Epithelial cell of esophagus (primary cell): ENCODE measurements at places on chromosomes 1 and 21.
A peak's percentile ranks its signal among the peaks of the same experiment; 100 is the strongest.

- DNase-seq, result peak; percentile 7
Observed at GRCh38 chr21:27761623-27762022, 794.7 kb upstream of the ADAMTS5 start.

- DNase-seq, result no peak
Observed at GRCh38 chr1:75134647-75135572, 722 bp downstream of the LHX8 start.

GRCh38 chr1:230753586-230754251 is 6.5 kb downstream of the CAPN9 start:
- peak; percentile 48 for DNase-seq

DNA sequence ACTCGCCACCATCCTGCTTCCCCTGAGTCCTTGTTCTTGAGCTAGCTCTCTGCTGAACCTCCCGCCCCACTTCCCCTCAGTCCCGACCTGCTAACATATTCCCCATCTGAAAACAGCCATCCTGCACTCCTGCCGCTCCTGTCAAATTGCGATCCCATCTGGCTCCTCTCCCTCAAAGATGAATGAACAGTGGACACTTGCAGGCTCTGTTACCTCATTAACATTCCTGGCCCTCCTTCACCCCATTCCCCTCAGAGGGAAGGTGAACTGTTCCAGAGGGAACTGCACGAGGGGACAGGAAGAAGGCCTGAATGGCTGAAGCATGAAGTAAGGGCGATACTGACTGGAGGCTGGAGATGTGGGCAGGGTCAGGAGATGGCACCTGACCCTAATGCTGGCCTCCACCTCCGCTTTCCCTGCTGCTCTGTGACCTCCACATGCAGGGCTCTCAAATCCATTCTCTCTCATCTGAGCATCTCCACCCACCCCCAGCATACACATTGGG is 7.4 kb upstream of the CELSR2 start:
- DNase-seq, result no peak

DNA sequence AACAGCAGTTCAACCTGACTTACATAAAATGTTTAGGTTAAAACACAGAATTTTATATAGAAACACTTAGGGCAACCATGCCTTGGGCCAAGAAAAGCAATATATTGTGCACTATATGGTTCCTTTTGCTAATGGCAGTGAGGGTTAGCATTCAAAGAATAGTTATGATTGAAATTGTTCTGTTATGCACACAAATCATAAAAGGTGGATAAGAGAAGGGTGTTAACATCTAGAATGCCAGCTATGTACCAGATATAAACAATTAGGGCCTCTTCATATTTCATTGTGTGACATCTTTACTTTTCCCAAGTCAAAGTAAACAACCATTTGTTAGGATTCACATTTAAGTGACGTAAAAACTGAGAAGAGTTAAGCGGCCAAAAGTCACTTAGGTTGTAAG is 308.0 kb upstream of the B3GALT2 start:
- DNase-seq, result no peak

GRCh38 chr1:114755006-114755931 is 2.5 kb downstream of the CSDE1 start:
- DNase-seq, result peak; percentile 8

DNA sequence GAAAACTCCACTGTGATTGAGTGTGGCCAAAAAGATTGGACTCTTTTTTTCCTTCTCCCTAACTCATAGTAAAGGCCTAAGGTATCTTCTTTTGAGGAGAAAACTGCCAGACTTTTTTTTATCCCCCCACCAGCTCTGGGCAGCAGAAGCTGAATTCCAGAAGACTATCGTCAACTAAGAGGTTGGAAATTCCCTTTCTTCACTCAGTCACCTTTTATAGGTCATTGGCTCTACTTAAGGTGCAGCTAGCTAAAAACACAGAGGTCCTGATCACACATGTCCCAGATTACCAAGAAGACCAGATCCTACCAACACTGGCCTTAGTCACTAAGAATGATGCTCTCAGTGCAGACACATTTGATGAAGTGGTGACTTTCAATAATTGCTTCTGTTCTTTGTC is 1441.2 kb downstream of the PLA2G4A start:
- DNase-seq, result no peak

- peak; percentile 32 for DNase-seq
Observed at GRCh38 chr1:61580417-61580816, 144.5 kb downstream of the TM2D1 start.

DNA sequence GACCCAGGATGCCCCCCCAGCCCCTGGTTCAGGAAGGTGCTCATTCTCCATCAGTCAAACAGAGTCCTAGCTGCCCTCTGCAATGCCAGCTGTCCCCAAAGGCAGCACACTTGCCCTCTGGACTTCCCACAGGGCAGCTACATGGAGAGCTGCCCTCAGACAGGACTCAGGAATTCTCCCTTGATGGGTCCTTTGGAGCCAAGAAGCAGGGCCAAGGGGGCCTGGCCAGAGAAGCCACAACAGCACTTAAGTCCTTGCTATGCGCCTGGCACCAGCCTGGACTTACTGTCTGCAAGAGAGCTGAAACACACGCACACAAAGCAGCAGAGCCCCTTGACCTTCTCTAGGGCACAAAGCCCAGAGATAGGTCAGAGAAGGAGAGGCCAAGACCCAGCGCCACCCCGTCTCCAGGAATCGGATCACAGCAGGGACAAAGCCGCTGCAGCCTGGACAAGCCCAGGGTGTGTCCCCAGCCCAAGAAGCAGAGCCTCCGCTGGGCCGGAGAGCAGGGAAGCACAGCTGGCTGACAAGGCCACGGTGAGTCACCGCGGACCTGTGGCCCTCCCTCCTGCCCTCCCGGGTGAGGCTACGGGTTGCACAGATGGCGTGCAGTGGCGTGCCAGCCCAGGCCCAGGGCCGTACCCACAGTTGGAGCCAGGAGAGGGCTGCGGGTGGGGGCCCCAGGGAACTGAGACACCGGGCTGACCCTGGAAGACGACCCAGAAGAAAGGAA is 1.7 kb downstream of the WNT9A start:
- DNase-seq, result peak; percentile 84

DNA sequence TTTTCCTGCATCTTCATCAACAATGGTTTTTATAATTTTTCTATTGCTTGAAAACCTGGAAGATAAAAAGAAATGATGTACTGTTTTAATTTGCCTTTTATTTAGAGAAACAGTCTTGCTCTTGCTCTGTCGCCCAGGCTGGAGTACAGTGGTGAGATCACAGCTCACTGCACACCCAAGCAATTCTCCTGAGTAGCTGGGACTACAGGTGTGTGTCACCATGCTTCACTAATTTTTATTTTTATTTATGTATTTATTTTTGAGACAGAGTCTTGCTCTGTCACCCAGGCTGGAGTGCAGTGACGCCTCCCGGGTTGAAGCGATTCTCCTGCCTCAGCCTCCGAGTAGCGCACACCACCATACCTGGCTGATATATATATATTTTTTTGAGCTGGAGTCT is 43.0 kb upstream of the RPL11 start:
- no peak for DNase-seq
